ENCODE measurements at places on chromosomes 7 and 10. TPM values are rescaled to one million over a fixed set of nuclear protein-coding genes. Genes with fewer than 3 reads are reported as not detected.

Gene SLC16A12
- 0.19 TPM for total RNA-seq

Gene LIPF
- not detected for total RNA-seq

Gene CDHR1
- total RNA-seq = 0.14 TPM

Gene TDRD1
- total RNA-seq = not detected

Gene GPRIN2
- total RNA-seq = 24.0 TPM

Gene GPR85
- total RNA-seq = not detected

Gene RSPH10B
- total RNA-seq = not detected

Gene ELFN1
- total RNA-seq = 0.32 TPM

Gene NOC3L
- total RNA-seq = 13.1 TPM

Gene MYOZ1
- total RNA-seq = not detected

Gene NPTX2
- 0.17 TPM for total RNA-seq

Gene CNPY1
- not detected for total RNA-seq

Gene LRRN3
- total RNA-seq = not detected

Gene ZNF503
- 9.9 TPM for total RNA-seq

Gene PTN
- not detected for total RNA-seq

Gene MTPN
- 135 TPM for total RNA-seq

Gene KBTBD2
- total RNA-seq = 24.2 TPM

Gene DHTKD1
- total RNA-seq = 6.3 TPM

Gene SLC26A5
- not detected for total RNA-seq

Gene SLC25A28
- 30.5 TPM for total RNA-seq

Gene GSTO1
- total RNA-seq = 252 TPM

Gene ADCYAP1R1
- not detected for total RNA-seq

Gene MYO1G
- total RNA-seq = 0.13 TPM
